Osteocyte (in vitro differentiated cells): ENCODE measurements at places on chromosomes 13 and 19.

- no peaks in the 10 kb centered on the region for H3K27me3 ChIP-seq
- H3K36me3 ChIP-seq: no peaks in the 10 kb centered on the region
- peaks cover 36% of the 10 kb centered on the region for H3K4me1 ChIP-seq
Measured at GRCh38 chr19:3556978-3557460, 367 bp downstream of the MFSD12 start.

GRCh38 chr19:32421589-32422361 is 16.2 kb downstream of the DPY19L3 start:
- peaks cover 19% of the 10 kb centered on the region for H3K36me3 ChIP-seq
- no peak for DNase-seq
- H3K4me3 ChIP-seq: no peak overlapping the region
- H3K4me1 ChIP-seq: no peaks in the 10 kb centered on the region
- H3K27ac ChIP-seq: no peak overlapping the region

GRCh38 chr19:36113894-36114720 is 568 bp downstream of the POLR2I start:
- peak overlapping the region; percentile 97 for H3K27ac ChIP-seq
- H3K4me3 ChIP-seq: peak overlapping the region; percentile 89
- H3K36me3 ChIP-seq: peaks cover 14% of the 10 kb centered on the region
- no peaks in the 10 kb centered on the region for H3K27me3 ChIP-seq
- peaks cover 20% of the 10 kb centered on the region for H3K4me1 ChIP-seq

GRCh38 chr13:97269603-97270002 is 47.5 kb downstream of the MBNL2 start:
- H3K27me3 ChIP-seq: no peaks in the 10 kb centered on the region
- DNase-seq: no peak
- H3K36me3 ChIP-seq: peaks cover 11% of the 10 kb centered on the region
- peak overlapping the region; percentile 90 for H3K27ac ChIP-seq
- peaks cover 82% of the 10 kb centered on the region for H3K4me1 ChIP-seq

- H3K4me1 ChIP-seq: peaks cover 56% of the 10 kb centered on the region
- H3K27ac ChIP-seq: peak overlapping the region; percentile 23
- no peak for DNase-seq
- H3K36me3 ChIP-seq: no peaks in the 10 kb centered on the region
- no peak overlapping the region for H3K4me3 ChIP-seq
Measured at GRCh38 chr13:37479916-37480315, 118.7 kb downstream of the POSTN start.

DNA sequence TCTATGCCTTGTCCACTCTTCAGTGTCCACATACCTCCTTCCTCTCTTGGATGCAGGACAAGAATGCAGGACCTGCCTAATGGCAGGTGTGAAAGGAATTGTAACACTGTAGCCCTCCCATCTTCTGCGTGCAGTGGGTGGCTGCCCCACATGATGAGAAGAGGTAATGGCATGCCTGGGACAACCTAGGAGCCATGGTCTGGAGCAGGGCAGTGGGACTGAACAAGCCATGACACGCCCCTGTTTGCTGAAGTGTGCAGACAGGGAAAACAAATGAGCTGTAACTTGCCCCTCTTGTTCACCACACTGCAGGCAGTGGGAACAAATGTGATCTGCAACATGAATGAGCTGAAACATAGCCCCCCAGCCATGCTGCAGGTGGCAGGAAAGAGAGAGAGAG is 192.2 kb downstream of the PCDH17 start:
- no peaks in the 10 kb centered on the region for H3K36me3 ChIP-seq
- no peaks in the 10 kb centered on the region for H3K4me1 ChIP-seq
- H3K27me3 ChIP-seq: no peaks in the 10 kb centered on the region
- DNase-seq: no peak
- H3K27ac ChIP-seq: no peak overlapping the region

- no peak for DNase-seq
- H3K36me3 ChIP-seq: peaks cover 19% of the 10 kb centered on the region
- H3K4me3 ChIP-seq: no peak overlapping the region
- H3K4me1 ChIP-seq: peaks cover 17% of the 10 kb centered on the region
- no peaks in the 10 kb centered on the region for H3K27me3 ChIP-seq
Measured at GRCh38 chr19:57812226-57812625, 2.5 kb downstream of the ZNF552 start.

DNA sequence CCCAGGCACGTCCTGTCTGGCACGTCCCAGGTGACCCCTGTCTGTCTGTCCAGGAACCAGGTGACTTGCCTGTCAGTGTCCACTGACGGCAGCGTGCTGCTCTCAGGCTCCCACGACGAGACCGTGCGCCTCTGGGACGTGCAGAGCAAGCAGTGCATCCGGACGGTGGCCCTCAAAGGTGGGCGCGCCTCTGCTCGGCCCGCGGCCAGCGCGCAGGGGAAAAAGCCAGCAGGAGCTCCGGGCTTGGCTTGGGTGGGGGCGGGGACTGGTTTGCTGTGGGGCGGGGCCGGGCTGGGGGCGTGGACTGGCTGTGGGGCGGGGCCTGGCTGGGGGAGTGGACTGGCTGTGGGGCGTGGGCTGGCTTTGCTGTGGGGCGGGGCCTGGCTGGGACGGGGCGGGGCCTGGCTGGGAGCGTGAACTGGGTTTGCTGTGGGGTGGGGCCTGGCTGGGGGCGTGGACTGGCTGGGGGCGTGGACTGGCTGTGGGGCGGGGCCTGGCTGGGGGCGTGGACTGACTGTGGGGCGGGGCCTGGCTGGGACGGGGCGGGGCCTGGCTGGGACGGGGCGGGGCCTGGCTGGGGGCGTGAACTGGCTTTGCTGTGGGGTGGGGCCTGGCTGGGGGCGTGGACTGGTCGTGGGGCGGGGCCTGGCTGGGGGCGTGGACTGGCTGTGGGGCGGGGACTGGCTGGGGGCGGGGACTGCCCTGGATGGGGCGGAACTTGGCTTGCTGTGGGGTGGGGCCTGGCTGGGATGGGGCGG is 7.2 kb downstream of the WDR18 start:
- peaks cover under 1% of the 10 kb centered on the region for H3K27me3 ChIP-seq
- peaks cover 4% of the 10 kb centered on the region for H3K4me1 ChIP-seq
- no peak overlapping the region for H3K4me3 ChIP-seq
- H3K36me3 ChIP-seq: peaks cover 15% of the 10 kb centered on the region
- no peak for DNase-seq
- no peak overlapping the region for H3K27ac ChIP-seq

DNA sequence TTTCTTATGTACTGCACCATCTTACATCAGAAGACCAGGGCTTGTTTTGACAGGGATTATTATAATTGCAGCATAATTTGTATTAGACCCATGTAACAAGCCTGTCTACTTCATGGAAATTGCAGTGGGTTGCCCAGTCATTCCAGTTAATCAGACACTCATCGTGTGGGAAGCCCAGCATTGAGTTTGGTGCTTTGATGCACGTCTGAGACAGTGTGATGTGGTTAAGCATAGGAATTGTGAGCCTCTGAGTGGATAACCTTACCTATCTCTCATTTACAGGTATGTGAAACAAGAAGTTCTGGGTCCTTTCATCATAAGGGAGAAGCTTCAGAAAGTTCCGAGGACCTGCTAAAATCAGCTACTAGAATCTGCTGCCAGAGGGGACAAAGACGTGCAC is 12.8 kb downstream of the RGCC start:
- no peak for DNase-seq
- H3K4me1 ChIP-seq: no peaks in the 10 kb centered on the region
- H3K27me3 ChIP-seq: peaks cover 42% of the 10 kb centered on the region
- no peaks in the 10 kb centered on the region for H3K36me3 ChIP-seq
